ENCODE measurements at places on chromosomes 7 and 10.

- DNase-seq: no peak
Observed at GRCh38 chr7:128941946-128942526, 4.3 kb downstream of the IRF5 start.

DNA sequence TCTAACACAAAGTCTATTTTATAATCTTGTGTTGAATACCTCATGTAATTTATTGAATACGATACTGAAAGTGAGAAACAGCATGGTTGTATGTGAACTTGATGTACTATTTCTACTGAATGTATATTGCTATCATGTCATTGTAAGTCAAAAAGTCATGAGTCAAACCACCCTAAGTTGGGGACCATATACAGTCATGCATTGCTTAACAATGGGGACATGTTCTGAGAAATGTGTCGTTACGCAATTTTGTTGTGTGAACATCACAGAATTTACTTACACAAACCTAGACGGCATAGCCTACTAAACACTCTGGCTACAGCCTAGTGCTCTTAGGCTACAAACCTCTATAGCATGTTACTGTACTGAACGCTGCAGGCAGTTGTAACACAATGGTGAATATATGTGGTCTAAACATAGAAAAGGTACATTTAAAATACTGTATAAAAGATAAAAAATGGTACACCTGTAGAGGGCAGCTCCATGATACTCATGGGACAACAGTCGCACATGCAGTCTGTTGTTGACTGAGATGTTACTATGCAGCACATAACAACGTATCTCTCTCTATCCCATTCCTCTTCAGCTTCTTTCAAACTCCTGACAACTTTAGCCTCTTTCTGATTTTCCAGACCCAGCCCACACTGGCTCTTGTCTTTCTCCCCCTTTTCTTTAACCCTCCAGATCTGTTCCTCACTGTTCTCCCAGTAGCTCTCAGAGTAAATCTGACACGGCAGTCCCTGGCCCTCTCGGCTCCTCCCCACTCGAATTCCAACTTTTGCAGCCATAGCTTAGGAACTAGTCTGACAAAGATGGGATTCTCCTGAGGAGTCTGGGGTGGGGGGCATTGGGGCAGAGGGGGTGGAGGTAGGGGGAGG, 90.1 kb downstream of the SNX10 start:
- no peak for DNase-seq

GRCh38 chr7:124915242-124915641, 14.4 kb downstream of the POT1 start:
- no peak for DNase-seq

- no peak for DNase-seq
Observed at GRCh38 chr7:16270844-16271243, 150.5 kb downstream of the CRPPA start.

DNA sequence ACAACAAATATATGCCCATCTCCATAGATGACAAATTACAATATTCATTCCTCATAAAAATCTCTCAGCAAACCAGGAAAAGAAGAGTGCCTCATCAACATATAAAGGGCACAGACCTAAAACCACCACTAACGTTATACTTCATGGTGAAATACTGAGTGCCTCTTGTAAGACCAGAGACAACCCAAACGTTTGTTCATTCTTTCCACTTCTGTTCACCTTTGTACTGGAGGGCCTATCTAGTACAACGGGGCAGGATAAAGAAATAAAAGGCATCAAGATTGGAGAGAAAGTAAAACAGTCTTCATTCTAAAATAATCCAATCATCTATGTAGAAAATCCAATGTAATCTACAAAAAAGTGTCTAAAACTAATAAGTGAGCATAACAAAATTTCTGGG, 79.1 kb downstream of the LARP4B start:
- DNase-seq: no peak

DNA sequence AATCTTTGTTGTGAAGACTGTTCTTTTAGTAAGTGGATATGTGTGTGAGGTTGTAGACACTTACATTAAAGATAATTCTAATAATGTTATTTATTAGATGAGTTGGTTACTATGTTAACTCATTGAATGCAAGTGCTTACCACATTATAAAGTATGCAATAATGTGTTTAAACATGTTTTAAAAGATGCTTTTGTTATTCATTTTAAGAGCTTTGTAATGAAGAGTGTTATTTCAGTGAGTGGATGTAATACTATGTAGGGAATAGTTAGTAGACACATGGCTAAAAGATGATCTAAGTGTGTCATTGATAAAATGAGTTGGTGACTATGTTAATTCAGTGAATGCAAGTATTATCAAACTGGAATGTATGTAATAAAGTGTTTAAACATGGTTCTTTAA, 70.0 kb upstream of the VOPP1 start:
- DNase-seq: no peak

All from GM13977 (cell line).